ENCODE measurements at places on chromosomes 12 and 14.
A peak's percentile ranks its signal among the peaks of the same experiment; 100 is the strongest.

DNA sequence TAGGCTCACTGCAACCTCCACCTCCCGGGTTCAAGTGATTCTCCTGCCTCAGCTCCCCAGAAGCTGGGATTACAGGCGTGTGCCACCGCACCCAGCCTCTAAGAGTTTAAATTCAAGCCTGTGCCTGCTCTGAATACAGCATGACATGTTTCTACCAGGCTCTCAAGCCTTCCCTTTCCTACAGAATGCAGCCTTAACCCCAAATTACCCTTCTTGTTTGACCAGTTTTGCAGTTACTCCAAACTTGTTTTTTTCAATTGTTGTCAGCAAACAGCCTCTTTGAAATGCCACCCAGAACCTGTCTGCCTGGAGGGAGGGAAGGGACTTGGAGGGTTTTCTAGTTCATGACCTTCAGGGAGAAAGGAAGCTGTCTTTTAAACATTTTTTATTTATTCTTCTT, 15.4 kb downstream of the GLTP start:
- DNase-seq = no peak

GRCh38 chr12:110739894-110740293, 2.8 kb downstream of the PPP1CC start:
- no peak for DNase-seq

DNA sequence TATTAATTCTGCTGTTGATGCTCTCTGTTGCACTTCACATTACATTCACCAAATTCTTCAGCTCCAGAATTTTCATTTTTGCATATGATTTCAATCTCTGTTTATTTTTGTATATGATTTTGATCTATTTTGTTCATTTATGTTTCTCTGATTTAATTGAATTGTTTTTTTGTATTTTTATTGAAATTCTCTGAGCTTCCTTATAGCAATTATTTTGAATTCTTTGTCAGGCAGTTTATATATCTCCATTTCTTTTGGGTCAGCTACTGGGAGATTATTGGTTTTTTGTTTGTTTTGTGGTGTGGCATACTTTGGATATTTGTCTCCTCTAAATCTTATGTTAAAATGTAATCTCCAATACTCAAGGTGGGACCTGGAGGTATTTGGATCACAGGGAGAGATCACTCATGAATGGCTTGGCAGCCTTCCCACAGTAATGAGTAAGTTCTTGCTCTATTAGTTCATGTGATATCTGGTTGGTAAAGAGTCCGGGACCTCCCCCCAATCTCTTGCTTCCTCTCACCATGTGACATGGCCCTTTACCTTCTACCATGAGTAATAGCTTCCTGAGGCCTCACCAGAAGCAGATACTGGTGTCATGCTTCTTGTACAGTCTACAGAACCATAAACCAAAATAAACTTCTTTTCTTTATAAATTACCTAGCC, 8.7 kb upstream of the TCL1A start:
- no peak for DNase-seq

DNA sequence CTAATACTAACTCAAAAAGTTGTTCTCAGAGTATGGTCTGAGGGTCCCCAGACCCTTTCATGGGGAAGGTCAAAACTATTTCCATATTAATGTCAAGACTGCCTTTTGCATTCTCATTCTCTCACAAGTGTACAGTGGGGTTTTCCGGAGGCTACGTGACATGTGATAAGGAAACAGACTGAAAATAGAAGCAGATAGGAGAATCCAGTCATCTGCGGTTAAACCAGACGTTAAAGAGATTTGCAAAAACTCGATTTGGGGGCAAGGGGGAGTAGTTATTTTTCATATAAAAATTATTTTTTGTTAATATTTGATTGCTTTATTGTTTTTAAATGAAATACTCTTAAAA, 1.0 kb upstream of the NAP1L1 start:
- DNase-seq = peak; percentile 69

- no peak for DNase-seq
These were observed 16.6 kb downstream of the PITPNM2 start for GRCh38 chr12:123134271-123134671.

GRCh38 chr12:104656921-104657320, 200.2 kb downstream of the CHST11 start:
- DNase-seq = no peak

DNA sequence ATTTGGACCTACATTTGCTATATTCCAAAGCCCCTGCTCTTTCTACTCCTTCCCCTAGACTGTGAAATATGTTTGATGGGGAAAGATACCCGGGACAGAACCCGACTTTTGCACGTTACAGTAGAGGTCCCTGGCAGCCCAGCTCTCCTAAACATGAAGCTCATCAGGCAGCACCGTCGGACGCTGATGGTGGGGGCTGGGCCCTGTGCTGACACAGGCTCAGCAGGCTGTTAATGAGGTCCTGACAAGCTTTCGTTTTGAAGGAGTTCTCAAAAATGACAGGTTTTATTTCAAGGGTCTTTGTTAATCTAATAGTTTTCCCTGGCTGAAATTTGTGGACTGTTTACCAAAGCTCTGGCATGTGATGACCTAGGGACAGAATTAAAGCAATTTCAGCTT, 102.3 kb downstream of the SLC25A47 start:
- no peak for DNase-seq

- peak; percentile 17 for DNase-seq
These were observed 15.7 kb upstream of the ESPL1 start for GRCh38 chr12:53252349-53252916.

- DNase-seq = peak; percentile 72
These were observed 46.7 kb upstream of the FICD start for GRCh38 chr12:108468196-108468968.

DNA sequence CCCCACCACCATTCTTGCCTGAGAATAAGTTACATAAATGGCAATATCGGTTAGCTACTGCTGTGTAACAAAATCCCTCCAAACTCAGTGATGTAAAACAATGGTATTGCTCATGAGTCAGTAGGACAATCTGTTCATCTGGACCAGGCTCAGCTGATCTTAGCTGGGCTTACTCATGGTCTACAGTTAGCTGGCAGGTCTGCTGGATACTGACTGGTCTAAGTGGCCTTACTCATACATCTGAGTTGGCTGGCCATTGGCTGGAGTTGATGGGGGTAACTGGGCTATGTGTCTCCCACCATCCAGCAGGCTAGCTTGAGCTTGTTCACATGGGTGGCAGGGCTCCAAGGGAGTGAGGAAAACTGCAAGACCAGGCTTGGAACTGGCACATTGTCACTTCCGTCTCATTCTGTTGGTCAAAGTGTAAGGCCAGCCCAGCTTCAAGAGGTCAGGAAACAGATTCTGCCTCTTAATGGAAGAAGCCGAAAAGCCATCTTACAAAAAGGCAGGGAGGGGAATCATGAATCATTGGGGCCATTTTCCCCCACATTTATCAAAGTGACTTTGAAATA, 56.7 kb upstream of the CHGA start:
- no peak for DNase-seq

DNA sequence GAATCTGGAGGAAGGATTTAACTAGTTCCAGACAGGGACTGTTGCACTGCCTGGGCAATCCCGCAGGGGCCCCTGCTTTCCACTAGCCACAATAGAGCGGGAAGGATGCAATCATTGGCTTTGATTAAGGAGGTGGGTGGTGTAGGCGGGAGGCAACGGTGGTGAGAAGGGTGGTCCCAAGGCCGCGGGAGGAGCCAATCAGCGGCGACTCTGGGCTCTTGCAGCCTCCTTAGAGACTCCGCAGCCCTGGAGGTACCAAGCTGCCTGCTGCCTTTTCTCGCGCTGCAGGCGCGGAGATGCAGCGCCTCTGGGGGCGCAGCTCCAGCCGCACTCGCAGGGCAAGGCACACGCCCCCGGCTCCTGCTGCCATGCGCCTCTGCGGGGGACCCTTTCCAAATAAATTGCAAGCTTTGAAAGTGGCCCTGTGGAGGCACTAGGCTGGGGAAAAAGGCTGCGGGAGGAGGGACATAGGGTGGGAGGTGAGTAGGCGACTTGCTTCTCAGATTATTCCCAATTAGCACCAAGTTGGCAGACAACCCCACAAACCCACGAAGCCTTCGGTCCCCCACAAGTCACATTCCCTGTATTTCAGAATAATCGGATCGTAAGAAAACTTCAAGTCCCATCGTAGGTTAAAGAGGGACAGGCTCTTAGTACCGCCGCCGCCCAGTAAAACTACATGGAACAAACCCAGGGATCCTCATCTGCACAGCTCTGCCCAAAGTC, 858 bp upstream of the KCNA1 start:
- DNase-seq = no peak

GRCh38 chr14:92934196-92935085, 11.5 kb downstream of the CHGA start:
- no peak for DNase-seq

- DNase-seq = no peak
These were observed 28.5 kb upstream of the TUBA1C start for GRCh38 chr12:49236423-49236822.

DNA sequence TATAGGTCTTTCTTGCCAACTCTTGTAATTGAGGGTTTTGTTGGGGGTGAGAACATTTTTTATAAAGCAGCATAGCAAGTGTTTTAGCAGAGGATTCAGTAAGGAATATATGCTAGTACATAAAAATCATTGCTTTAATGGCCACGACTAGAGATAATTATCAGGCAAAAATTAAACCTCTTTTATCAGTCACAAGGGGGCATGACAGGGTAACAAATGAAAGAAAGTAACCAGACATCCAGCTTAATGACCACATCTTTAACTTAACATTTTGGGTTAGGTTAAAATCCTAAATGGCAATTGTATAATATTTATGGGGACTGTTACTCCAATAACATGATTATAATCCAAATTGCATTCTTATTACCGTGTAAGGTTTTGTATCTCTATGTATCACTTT, 119.6 kb downstream of the LRRIQ1 start:
- no peak for DNase-seq

DNA sequence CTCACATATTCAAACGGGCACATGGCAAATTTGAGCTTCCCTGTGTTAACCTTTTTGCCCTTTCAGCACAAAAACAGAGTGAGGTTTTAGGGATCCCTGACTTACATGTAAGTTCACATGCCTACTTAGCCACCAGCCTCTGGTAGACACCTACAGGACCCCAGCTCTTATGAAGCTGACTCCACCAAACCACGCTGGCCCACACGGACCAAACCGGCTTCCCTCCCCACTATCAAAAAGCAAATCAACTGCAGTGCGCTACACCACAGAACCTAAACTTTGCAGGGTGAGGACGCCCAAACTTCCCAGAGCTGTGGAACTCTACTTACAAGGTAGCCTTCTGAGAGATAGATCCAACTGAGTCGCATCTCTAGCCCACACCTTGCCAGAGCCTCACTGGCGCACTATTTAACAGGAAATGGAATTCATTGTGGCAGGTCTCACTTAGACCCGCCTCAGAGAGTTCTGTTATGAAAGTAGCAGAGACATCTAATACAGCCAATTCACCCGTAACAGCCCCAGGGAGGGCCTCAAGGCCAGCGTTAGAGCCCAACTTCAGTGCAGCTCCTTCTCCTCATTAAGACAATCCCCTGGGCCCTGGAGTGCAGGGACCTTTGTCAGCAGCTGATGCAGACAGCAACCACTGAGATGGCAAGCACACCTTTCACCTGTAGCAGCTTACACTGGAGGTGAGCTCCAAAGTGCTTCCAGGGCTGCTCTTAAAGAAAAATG, 49.2 kb downstream of the SH2B3 start:
- DNase-seq = no peak

DNA sequence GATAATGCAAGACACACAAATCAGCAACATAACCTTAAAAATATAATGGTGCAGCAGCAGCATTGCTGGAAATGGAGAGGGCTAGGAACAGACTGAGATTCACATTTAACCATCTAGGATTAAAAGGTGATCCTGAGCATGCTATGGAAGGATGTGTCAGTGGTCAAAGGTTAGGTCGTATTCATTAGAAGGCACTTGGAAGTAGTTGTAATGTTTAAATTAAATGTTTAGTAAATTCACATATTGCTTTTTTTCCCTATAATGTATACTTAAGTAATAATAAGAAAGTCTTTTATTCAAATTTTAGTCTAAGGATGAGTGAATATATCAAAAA, 368.6 kb upstream of the PDE3A start:
- DNase-seq = no peak

- no peak for DNase-seq
These were observed 916.3 kb upstream of the SEL1L start for GRCh38 chr14:82449926-82450468.

DNA sequence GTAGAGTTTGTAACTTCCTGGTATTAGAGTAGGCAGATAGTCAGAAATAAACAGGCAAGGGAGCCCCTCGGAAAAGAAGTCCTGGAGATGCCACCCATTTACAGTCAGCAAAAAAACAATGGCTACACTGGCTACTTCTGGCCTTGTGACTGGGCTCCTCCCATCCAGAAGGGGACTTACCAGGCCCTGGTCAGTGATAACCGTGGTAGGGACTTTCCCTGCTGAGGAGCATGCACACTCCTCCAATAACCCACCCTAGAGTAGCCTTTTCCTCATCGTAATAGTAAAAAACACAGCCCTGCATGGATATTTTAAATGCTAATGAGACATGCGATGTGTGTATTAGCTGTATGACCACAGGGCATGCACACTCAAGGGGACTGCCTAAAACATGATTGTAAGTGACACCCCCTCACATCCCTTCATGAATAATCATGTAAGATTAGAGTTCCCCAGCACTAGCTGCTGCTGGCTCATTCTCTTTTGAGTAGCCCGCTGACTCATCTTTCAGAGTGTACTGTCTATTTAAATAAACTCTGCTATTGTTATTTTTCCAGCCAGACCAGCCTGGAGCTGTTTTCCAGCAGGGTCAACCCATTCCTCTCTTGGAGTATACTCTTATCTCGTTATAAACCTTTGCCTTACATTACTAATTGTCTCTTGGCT, 413.8 kb upstream of the TMTC1 start:
- DNase-seq = peak; percentile 1

- peak; percentile 46 for DNase-seq
These were observed 16.2 kb downstream of the CCDC62 start for GRCh38 chr12:122790393-122791075.

- DNase-seq = peak; percentile 65
These were observed 471.2 kb downstream of the ATP23 start for GRCh38 chr12:58412461-58413060.

GRCh38 chr12:69851976-69852375, 26.9 kb downstream of the MYRFL start:
- DNase-seq = no peak

GRCh38 chr12:295132-295531, 32.5 kb upstream of the SLC6A13 start:
- no peak for DNase-seq

- DNase-seq = peak; percentile 53
These were observed 95.8 kb downstream of the TMTC3 start for GRCh38 chr12:88237954-88238353.

- DNase-seq = no peak
These were observed 263.2 kb upstream of the ATP2B1 start for GRCh38 chr12:89971880-89972279.

Data from suppressor macrophage treated with lipopolysaccharide for 1 hour (primary cell).